ENCODE measurements at places on chromosomes 3 and 15. TPM values are rescaled to one million over a fixed set of nuclear protein-coding genes. Genes with fewer than 3 reads are reported as not detected.

DNA sequence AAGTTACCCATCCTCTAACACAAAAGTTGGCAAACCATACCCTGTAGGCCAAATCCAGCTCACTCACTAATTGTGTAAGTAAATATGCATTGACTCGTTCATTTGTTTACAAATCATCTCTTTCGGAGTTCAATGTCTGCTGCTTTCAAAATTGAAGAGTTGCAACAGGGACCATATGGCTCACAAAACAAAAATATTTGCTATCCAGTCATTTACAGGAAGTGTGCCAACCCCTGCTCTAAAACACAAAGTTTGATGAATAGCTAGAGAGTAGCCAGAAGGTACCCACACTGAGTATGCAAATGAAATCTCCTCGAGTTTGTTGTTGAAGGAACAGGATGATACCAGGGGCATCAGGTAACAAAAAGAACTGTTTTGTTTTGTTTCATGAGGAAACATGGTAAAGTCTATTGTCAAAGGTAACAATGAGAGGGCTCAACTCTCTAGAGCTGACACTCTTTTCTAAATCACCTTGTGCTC, 236.2 kb upstream of the THBS1 start:
- no peak overlapping the region for H3K27ac ChIP-seq
- H3K4me1 ChIP-seq = no peaks in the 10 kb centered on the region
- no peak overlapping the region for H3K4me3 ChIP-seq
- no peak for DNase-seq
- no peaks in the 10 kb centered on the region for H3K36me3 ChIP-seq

GRCh38 chr3:160150525-160150924, 74.7 kb upstream of the C3orf80 start:
- no peaks in the 10 kb centered on the region for H3K36me3 ChIP-seq
- H3K27me3 ChIP-seq = no peaks in the 10 kb centered on the region
- H3K4me1 ChIP-seq = no peaks in the 10 kb centered on the region
- no peak for DNase-seq
- H3K4me3 ChIP-seq = no peak overlapping the region

DNA sequence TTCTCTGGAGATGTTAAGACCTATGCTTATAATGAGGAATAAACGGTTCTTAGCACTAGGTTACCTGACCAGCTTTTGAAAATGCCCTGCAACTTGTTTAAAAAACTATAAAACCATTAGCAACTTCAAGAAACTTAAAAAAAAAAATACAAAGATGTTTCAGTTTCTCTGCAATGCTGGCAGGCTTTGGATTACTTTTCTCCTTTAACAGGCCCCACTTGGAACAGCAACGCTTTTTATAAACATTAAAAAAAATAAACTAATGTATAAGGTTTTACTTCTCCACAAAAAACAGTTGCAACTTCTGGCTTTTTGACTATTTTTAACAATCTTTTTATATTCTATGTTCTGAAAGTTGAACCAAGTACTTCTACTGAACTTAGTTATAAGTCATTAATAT, 1006.7 kb downstream of the ROBO1 start:
- H3K4me3 ChIP-seq = no peak overlapping the region
- no peak for DNase-seq
- no peaks in the 10 kb centered on the region for H3K27me3 ChIP-seq
- no peaks in the 10 kb centered on the region for H3K4me1 ChIP-seq
- H3K27ac ChIP-seq = no peak overlapping the region
- no peaks in the 10 kb centered on the region for H3K36me3 ChIP-seq

CTXND1 gene
- total RNA-seq = 0.10 TPM

DNA sequence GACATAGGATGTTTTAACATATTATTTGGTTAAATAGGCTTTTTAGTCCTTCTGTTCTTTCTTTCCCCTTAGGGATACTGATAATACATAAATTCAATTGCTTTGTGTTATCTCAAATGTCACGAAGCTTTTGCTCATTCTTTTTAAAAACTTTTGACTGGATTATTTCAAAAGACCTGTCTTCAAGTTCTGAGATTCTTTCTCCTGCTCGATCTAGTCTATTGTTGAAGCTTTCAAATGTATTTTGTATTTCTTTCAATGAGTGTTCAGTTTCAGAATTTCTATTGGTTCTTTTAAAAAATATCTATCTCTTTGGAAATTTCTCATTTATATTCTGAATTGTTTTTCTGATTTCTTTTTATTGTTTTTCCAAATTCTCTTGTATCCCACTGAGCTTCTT, 16.9 kb downstream of the IL20RB start:
- H3K4me1 ChIP-seq = no peaks in the 10 kb centered on the region
- no peaks in the 10 kb centered on the region for H3K36me3 ChIP-seq
- H3K27ac ChIP-seq = no peak overlapping the region

DNA sequence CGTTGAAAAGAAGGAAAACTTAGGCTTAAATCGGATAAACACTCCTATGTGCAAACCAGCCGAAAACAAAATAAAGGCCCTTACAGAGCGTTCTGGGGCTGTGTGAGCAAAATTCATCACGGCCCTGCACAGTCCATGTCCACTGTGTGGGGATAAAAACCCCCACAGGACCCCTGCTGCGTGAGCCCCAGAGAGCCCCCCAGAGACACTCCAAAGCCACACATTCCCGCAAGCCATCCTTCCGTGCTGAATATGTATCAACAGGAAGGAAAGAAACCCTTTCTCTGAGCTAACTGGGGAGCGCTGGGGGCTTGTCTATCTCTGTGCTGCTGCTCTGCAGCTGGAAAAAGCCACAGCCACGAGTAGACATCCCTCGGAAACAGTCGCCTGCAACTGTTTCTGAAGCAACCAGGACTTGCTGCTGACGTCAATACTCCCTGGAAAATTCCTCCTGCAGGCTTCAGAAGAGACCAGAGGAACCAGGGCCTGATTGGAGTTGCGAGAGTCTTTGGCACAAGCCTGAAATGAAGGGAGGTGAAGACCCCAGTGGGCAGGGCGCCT, 72.7 kb downstream of the NUP210 start:
- no peak overlapping the region for H3K27ac ChIP-seq
- H3K4me1 ChIP-seq = no peaks in the 10 kb centered on the region
- H3K27me3 ChIP-seq = no peaks in the 10 kb centered on the region

PIK3CB gene
- 26.1 TPM for total RNA-seq

DNA sequence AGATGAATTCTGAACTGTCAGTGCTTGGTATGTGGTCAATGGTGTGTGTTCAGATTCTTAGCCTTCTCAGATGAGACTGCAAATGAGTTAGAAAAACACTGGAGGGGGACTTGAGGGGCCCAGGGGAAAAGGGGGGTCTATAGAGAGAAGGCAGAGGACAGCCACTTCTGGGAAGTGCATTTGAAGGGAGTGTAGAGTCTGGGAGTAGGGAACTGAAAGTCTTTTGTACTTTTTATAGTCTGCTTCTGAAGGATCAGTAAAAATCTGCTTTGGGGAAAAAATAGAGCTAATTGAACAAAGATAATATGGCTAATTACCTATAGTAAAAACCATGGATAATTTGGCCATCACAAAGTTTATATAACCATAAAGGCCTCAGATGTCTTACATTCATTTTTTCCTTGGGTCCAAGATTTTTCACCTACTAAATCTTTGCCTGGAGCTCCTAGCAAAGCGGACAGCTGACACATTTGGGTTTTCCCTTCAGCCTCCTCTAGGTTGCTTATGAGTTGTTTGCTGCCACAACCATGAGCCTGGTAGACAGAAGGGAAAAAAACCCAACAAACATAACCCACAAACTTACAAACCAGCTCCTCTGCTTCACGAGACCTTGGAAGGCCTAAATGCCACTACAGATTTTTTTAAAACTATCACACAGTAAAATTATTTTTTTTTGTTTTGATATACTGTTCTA, 48.8 kb downstream of the CD86 start:
- H3K4me1 ChIP-seq = no peaks in the 10 kb centered on the region
- H3K36me3 ChIP-seq = no peaks in the 10 kb centered on the region
- no peaks in the 10 kb centered on the region for H3K27me3 ChIP-seq

DNA sequence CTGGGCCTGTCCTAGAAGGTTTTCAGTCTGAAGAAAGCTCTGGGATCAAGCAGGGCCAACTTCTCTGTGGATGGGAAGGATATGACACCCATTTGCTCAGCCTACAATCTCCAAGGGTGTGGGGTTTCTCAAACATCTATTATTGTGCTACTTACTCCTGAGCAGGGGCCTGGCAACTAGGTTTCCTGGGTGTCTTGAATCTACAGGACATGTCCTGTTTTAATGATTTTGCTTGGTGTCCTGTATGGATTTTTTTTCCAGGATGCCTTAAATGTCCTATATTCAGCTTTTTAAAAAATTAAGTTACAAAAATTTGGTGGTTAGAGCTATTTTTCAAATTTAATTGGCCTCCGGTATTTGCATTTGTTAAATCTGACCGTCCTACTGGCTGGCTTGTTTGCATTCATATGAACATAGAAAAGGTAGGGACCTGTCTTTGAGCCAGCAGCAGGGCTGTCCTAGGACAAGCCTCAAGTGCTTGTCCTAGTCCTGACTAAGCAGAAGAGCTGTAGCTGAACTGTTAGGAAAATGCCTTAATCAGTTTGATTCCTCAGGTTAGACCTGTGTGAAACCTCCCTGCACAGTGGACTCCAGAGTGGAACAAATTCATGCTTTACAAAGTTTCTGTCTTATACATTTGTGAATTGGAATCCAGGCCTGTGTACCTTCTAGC, 40.0 kb upstream of the LMOD3 start:
- no peak for DNase-seq
- H3K27ac ChIP-seq = no peak overlapping the region
- H3K4me1 ChIP-seq = no peaks in the 10 kb centered on the region
- no peaks in the 10 kb centered on the region for H3K36me3 ChIP-seq

GRCh38 chr15:85725564-85725963, 69.2 kb downstream of the KLHL25 start:
- H3K27ac ChIP-seq = peak overlapping the region; percentile 80
- H3K4me3 ChIP-seq = no peak overlapping the region
- DNase-seq = no peak
- no peaks in the 10 kb centered on the region for H3K27me3 ChIP-seq

DNA sequence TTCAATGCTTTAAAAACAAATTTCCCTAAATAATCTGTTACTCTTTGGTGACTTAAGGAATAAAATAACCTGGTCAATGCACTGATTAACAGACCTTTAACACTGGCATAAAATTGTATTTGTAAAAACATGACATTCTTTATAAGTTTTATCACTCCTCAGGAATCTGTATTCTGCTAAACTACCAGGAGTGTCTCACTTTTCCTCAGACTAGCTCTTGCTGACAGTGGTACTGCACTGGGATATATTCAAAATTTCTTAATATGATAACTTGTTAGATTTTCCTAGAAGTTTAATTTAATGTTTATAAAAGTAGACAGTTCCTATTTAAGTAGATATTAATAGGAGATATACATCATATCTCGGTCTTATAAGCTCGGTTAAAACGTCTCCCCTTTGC, 363.4 kb upstream of the ARHGEF26 start:
- no peaks in the 10 kb centered on the region for H3K27me3 ChIP-seq
- no peak for DNase-seq
- no peak overlapping the region for H3K27ac ChIP-seq
- no peaks in the 10 kb centered on the region for H3K36me3 ChIP-seq

GRCh38 chr3:50237754-50238548, 1.9 kb downstream of the GNAI2 start:
- peaks cover 59% of the 10 kb centered on the region for H3K4me1 ChIP-seq
- peak overlapping the region; percentile 86 for H3K4me3 ChIP-seq
- peak; percentile 95 for DNase-seq
- peaks cover 10% of the 10 kb centered on the region for H3K36me3 ChIP-seq
- no peaks in the 10 kb centered on the region for H3K27me3 ChIP-seq

GRCh38 chr3:12984023-12984823, 89.0 kb downstream of the IQSEC1 start:
- peaks cover 9% of the 10 kb centered on the region for H3K4me1 ChIP-seq
- no peaks in the 10 kb centered on the region for H3K27me3 ChIP-seq
- no peak overlapping the region for H3K4me3 ChIP-seq
- no peaks in the 10 kb centered on the region for H3K36me3 ChIP-seq
- no peak for DNase-seq

KLF15 gene
- 31.7 TPM for total RNA-seq

ABI3BP gene
- total RNA-seq = 46.1 TPM

- H3K4me3 ChIP-seq = no peak overlapping the region
- DNase-seq = no peak
- H3K4me1 ChIP-seq = peaks cover 15% of the 10 kb centered on the region
- H3K27me3 ChIP-seq = no peaks in the 10 kb centered on the region
These were observed 80.1 kb downstream of the BTD start for GRCh38 chr3:15681668-15682067.

KLHL6 gene
- 43.7 TPM for total RNA-seq

DNA sequence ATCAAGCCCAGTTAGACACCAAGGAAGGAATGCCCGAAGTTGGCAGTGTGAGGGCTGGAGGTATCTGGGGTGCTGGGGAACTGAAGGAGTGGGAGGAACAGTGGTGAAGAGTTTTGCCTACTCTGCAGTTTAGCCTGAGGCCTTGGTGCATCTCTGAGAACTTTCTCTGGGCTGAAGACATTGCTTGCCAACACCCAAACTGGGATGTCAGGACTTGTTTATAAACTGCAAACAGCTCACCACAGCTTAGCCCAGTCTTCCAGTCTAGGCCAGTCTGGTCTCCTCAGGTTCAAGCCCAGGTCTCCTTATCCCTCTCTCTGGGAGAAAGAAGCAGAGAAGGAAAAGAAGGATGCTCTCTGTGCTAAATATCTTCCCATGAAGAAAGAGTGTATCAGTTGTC, 68.0 kb upstream of the BOC start:
- H3K36me3 ChIP-seq = no peaks in the 10 kb centered on the region
- no peak for DNase-seq
- H3K4me3 ChIP-seq = no peak overlapping the region
- H3K27me3 ChIP-seq = no peaks in the 10 kb centered on the region
- H3K27ac ChIP-seq = no peak overlapping the region
- H3K4me1 ChIP-seq = no peaks in the 10 kb centered on the region

- no peak overlapping the region for H3K27ac ChIP-seq
- H3K4me1 ChIP-seq = peaks cover 23% of the 10 kb centered on the region
- DNase-seq = no peak
- no peaks in the 10 kb centered on the region for H3K36me3 ChIP-seq
- H3K27me3 ChIP-seq = no peaks in the 10 kb centered on the region
- H3K4me3 ChIP-seq = no peak overlapping the region
These were observed 28.8 kb downstream of the PSTPIP1 start for GRCh38 chr15:77023576-77024272.

DNA sequence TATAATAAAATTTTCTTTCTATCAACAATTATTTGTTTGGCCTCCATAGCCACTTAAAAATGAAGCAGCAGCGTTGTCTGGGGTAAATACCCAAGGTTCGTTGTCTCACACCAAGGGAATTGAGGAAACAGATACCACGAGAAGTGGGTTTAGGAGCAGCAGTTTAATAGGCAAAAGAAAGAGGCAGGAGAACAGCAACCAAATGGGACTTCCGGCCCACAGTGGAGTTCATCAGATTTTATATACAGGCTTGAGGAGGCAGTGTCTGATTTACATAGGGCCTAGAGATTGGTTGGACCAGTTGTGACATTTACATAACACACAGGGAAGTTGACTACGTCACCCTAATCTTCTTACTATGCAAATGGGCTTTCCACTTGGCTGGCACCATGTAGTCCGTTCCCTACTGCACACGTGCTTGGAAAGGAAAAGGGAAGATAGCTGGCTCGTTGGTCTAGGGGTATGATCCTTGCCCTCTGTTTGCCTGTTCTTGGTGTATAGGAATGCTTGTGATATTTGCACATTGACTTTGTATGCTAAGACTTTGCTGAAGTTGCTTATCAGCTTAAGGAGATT, 61.5 kb upstream of the SETMAR start:
- DNase-seq = no peak
- no peaks in the 10 kb centered on the region for H3K27me3 ChIP-seq
- no peak overlapping the region for H3K27ac ChIP-seq
- no peaks in the 10 kb centered on the region for H3K36me3 ChIP-seq
- H3K4me1 ChIP-seq = no peaks in the 10 kb centered on the region
- no peak overlapping the region for H3K4me3 ChIP-seq

GRCh38 chr15:42929306-42929848, 8.8 kb upstream of the TTBK2 start:
- H3K36me3 ChIP-seq = no peaks in the 10 kb centered on the region
- H3K27ac ChIP-seq = no peak overlapping the region
- H3K4me1 ChIP-seq = no peaks in the 10 kb centered on the region
- H3K27me3 ChIP-seq = no peaks in the 10 kb centered on the region
- H3K4me3 ChIP-seq = no peak overlapping the region
- DNase-seq = no peak

Measured in upper lobe of left lung (tissue), 6 donors.